Prostate gland (tissue), 2 donors: ENCODE measurements at places on chromosomes 3 and 15. TPM values are rescaled to one million over a fixed set of nuclear protein-coding genes. Genes with fewer than 3 reads are reported as not detected.

The IL12A gene
- total RNA-seq: 1.3 TPM

The TMEM39A gene
- total RNA-seq: 20.6 TPM

The CDCP1 gene
- 14.3 TPM for total RNA-seq

The FOXP1 gene
- 156 TPM for total RNA-seq

The TMIE gene
- total RNA-seq: 1.6 TPM

GRCh38 chr3:50617096-50617791 lies at the start of gene MAPKAPK3:
Gene MAPKAPK3, plus strand, starts transcription at chr3:50617151. Its CDS starts 415 bp downstream, at chr3:50617566.
- no peaks in the 10 kb centered on the region for H3K36me3 ChIP-seq
- H3K4me1 ChIP-seq: peaks cover 17% of the 10 kb centered on the region
- H3K27ac ChIP-seq: peak within 1 kb of the TSS; percentile 93
- peak within 1 kb of the TSS; percentile 86 for H3K4me3 ChIP-seq

- no peaks in the 10 kb centered on the region for H3K27me3 ChIP-seq
- peak overlapping the region; percentile 91 for H3K27ac ChIP-seq
- no peaks in the 10 kb centered on the region for H3K36me3 ChIP-seq
These were observed 7.7 kb downstream of the NR2F2 start for GRCh38 chr15:96338074-96338765.

- no peaks in the 10 kb centered on the region for H3K4me1 ChIP-seq
- no peak for DNase-seq
- no peaks in the 10 kb centered on the region for H3K36me3 ChIP-seq
These were observed 28.8 kb downstream of the RBP2 start for GRCh38 chr3:139447486-139447885.

GRCh38 chr3:128006061-128007032 lies 45.9 kb upstream of the SEC61A1 start:
- H3K4me1 ChIP-seq: no peaks in the 10 kb centered on the region
- H3K4me3 ChIP-seq: no peak overlapping the region
- no peak for DNase-seq
- no peaks in the 10 kb centered on the region for H3K36me3 ChIP-seq
- no peak overlapping the region for H3K27ac ChIP-seq

- H3K27ac ChIP-seq: peak overlapping the region; percentile 94
- H3K36me3 ChIP-seq: no peaks in the 10 kb centered on the region
- no peaks in the 10 kb centered on the region for H3K27me3 ChIP-seq
These were observed 860 bp downstream of the ATG3 start for GRCh38 chr3:112560721-112561483.

DNA sequence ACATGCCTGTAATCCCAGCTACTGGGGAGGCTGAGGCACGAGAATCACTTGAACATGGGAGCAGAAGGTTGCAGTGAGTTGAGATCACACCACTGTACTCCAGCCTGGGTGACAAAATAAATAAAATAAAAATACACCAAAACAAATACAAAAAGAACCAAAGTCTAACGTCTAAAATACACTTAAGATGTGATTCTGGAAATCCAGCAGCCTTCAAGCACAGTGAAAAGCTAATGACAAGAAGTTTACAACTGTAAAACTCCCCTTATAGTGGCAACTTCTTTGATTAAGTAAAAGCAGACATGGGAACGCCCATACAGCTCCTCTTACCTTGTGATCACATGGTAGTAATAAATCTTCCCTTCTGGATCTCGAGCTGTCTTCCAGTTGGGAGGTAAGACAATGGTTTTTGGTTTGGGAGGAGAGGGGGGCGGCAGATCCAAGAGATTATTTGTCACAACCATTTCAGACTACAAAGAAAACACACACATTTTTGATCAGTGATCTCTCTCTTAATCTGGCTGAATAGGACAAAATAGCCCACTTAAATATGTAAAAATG lies 62.8 kb downstream of the NBEAL2 start:
- no peak overlapping the region for H3K4me3 ChIP-seq
- no peak for DNase-seq
- H3K27ac ChIP-seq: no peak overlapping the region

DNA sequence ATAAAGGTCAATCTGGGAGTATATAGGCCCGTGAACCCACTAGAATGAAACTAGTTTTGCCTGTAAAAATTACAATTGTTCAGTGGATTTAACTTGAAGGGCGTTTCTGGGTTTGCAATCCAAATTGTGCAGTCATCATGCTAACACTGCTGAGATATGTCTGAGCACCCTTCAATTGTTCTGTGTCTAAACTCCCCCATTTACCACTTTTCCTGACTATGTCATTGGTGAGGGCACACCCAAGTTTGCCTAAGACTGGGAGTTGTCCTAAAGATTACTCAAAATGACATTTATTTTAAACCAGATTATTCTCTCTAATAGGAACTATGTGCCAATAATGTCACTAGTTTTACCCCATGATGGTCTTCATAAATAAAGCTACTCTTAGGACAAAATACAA lies 54.6 kb downstream of the EMC4 start:
- no peak overlapping the region for H3K4me3 ChIP-seq
- no peaks in the 10 kb centered on the region for H3K27me3 ChIP-seq
- no peaks in the 10 kb centered on the region for H3K4me1 ChIP-seq

GRCh38 chr15:77148191-77148590 lies 77.3 kb upstream of the TSPAN3 start:
- no peak overlapping the region for H3K4me3 ChIP-seq
- no peak overlapping the region for H3K27ac ChIP-seq

DNA sequence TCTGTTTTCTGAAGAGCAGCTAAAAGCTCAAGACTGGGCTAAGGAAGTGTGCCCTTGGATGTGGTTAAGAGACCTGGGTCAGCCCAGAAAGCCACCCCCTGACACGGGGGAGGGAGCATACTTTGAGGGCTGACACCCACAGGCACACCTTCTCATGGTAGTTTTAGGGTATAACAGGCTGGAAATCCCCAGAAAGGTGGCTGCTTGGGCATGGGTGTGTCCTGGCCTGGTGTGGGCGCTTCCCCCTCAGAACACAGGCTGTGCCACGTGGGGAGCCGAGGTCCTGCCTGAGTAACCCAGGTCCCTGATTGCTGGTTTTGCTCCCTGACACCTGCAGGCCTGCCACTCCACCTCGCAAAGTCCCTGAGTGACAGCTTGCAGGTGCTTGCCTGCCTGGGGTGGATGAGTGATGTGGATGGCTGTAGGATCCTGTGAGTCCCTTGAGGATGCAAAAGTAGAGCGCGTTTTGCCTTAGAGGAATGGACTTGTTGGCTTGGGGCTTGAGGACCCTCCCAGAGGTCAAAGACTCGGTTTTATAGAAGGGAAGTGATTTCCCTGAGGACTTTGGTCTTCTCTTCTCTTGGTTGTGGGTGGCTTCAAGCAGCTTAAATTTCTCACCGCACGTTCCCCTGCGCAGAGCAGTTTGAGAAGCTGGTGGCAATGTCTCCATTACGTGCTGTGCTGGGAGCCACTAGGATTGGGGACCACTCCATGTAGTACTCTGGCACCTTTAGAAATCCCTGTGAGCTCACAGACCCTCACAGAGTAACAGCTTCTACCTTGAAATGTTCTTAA lies 94.4 kb downstream of the DNASE1L3 start:
- peak overlapping the region; percentile 62 for H3K27ac ChIP-seq
- DNase-seq: no peak
- H3K4me3 ChIP-seq: no peak overlapping the region
- H3K36me3 ChIP-seq: peaks cover 15% of the 10 kb centered on the region
